ENCODE measurements at places on chromosomes 7 and 10. TPM values are rescaled to one million over a fixed set of nuclear protein-coding genes. Genes with fewer than 3 reads are reported as not detected.

ZNF107 gene
- total RNA-seq: 1.2 TPM

RADIL gene
- 2.3 TPM for total RNA-seq

STEAP4 gene
- 31.4 TPM for total RNA-seq

CTAGE4 gene
- not detected for total RNA-seq

DNA sequence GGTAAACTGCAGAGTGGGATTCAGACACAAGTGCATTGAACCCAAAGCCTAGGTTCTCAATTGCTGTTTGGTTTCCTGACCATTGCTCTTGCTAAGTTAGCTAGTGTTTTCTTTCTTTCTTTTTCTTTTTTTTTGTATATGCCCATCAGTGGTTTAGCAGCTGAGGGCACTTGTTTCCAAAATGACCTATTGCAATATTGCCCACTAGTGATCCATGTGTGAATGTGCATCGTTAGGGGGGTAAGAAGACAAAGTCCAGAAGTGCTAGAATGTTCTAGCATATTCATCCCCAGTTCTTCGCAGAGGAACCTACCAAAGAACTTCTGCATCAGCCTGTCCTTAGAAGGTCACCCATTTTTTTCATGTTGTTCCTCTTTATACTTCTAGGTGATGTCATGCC, 252.8 kb upstream of the GPR26 start:
- no peaks in the 10 kb centered on the region for H3K4me1 ChIP-seq
- no peak for DNase-seq
- no peaks in the 10 kb centered on the region for H3K27me3 ChIP-seq
- no peak overlapping the region for H3K27ac ChIP-seq

- no peaks in the 10 kb centered on the region for H3K4me1 ChIP-seq
- H3K36me3 ChIP-seq: no peaks in the 10 kb centered on the region
- no peak for DNase-seq
These were observed 121.3 kb downstream of the MYL10 start for GRCh38 chr7:101507791-101508252.

DNA sequence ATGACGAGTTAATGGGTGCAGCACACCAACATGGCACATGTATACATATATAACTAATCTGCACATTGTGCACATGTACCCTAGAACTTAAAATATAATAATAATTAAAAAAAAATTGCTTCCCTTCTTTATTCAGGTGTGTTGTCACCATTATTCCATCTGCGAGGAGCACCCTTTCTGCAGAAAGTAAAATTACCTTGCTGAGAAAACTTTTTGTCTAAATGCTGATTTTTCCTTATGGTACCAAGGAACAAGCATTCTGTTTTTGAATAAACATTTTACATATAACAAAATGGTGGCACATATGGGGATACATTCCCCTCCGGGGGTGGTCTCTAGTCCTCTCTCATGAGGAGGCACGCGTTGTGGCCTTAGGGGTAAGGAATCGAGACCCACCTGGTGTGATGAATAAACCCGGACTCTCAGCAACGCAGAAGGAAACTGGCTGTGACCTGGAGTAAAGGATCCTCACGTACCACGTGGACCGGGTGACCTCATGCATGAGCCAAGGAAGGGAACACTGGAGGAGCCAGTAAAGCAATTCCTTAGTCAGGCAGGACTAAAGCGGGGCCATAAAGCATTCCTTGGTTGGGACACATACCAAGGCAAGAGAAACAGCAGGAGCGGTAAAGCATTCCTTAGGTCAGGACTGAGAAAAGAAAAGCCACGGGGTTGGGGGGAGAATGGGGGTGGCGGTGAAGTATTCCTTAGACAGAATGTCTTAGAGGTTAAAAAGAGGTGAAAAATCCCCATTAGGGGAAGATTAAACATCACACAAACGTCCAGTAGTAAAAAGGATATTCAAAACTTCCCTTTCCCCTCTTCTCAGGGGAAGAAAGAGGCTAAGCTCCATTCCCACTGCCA, 20.8 kb upstream of the OPTN start:
- no peak overlapping the region for H3K4me3 ChIP-seq
- H3K27me3 ChIP-seq: peaks cover 12% of the 10 kb centered on the region
- H3K36me3 ChIP-seq: no peaks in the 10 kb centered on the region

DNA sequence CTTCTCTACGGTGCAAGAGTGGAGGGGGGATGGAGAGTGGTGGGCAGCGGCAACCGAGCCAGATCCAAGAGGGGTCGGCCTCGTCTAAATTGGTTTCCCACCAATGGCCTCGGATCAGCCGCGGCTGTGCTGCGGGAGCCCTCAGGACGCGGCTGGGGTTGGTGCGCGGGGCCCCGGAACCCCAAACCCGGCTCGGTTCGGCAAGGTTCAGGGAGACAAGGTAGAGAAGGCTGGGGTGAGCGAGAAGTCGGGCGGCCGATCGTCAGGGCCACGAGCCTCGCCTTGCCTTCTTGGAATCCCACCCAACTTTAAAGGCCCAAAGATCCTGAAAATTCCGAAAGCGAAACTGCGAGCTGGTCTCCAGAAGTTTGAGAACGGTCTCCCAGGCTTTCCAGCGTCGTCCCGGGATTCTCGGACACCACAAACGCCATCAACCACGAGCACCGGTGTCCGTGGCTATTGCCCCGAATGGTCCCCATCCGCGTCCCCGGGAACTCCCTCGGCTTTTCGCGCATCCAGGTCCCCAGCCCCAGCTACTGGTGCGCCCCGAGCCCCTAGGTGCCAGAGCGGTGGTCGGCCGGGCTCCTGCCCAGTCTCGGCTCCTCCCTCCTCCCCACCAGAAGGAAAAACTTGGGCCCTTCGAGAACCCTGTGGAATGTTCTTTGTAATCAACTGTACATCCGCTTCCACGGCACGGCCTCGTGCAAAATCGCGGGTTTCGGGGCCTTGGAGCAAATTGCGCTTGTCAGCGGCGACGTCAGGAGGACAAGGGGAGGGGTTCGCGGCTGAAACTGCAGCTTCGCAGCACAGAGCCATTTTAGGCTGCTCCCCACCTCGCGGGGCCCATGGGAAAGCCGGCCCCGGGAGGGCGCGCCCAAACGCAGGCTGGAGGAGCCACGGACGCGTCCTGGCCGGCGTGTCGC, 3.2 kb downstream of the SFMBT2 start:
- H3K27ac ChIP-seq: peak overlapping the region; percentile 81
- no peaks in the 10 kb centered on the region for H3K27me3 ChIP-seq
- H3K4me1 ChIP-seq: peaks cover 27% of the 10 kb centered on the region
- DNase-seq: peak; percentile 73

GRCh38 chr7:36875794-36876193, 151.5 kb upstream of the AOAH start:
- no peaks in the 10 kb centered on the region for H3K36me3 ChIP-seq
- no peak for DNase-seq
- no peaks in the 10 kb centered on the region for H3K4me1 ChIP-seq
- H3K4me3 ChIP-seq: no peak overlapping the region

DNA sequence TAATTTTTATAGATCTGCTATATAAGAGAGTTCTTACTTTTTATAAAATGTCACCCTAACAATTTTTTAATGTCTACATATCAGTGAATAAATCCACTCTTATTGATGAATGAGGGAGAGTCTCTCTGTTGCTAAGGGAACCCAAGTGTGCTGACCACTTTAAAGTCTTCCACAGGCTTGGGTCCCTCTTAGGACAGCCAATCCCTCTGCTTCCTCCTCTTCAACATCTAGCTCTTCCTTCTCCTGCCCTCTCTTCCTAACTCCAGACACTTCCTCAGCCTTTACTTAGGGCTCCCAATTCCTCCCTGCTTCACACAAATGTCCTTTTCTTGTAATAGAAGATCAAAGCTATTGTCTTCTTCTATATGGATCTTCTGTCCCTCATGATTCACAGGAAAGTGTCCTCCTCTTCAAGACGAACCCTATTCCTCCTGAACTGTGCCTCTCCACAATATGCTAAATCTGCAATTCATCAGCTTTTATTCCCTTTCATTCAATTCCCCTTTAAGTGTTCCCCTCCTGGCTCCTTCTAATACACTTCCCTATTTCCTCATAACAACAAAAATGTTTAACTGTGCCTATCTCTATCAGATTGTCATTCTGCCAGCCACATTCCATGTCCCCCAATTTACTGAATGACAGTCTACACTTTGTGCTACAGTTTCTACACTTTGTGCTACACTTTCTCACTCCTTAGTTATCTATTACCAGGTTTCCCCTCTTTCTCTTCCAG, 37.7 kb downstream of the CDK6 start:
- H3K27ac ChIP-seq: no peak overlapping the region
- H3K4me1 ChIP-seq: no peaks in the 10 kb centered on the region
- no peaks in the 10 kb centered on the region for H3K36me3 ChIP-seq
- DNase-seq: no peak

DNA sequence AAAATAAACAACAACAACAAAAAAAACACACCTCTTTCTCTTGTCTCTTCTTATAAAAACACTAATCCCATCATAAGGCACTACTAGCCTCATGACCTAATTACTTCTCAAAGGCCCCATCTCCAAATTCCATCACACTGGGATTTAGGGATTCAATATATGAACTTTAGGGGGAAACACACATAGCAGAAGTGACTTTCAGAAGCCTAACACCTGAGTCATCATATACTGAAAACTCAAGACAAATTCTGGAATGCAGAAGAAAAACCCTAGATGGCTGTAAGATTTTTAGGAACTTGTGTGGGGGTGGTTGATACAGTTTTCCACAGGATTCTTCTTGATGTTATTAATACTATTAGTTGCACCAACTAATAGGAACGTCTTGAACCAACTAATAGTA, 33.7 kb upstream of the CSTF2T start:
- H3K4me3 ChIP-seq: no peak overlapping the region
- H3K27me3 ChIP-seq: no peaks in the 10 kb centered on the region
- no peak for DNase-seq
- H3K36me3 ChIP-seq: no peaks in the 10 kb centered on the region

DNA sequence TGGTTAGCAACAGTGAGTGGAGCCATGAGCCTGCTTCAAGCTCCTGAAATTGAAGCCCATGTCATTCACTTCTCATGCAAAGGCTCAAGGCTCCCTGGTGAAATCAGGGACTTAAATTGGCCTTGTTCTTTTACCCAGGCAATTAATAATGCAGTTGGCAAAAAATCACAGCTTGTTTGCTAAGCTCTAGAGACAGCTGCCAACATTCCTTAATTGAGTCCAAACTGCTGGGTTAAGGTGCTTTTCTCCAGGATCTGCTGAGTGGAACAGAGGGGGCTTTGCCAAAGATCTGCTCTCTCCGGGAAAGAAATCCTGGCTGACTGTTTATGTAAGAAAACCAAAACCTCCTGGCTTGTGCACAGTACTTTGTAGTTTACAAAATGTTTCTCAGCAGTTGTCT, 257.6 kb upstream of the GHITM start:
- no peaks in the 10 kb centered on the region for H3K36me3 ChIP-seq
- H3K27ac ChIP-seq: no peak overlapping the region
- no peaks in the 10 kb centered on the region for H3K4me1 ChIP-seq
- no peak overlapping the region for H3K4me3 ChIP-seq

DNA sequence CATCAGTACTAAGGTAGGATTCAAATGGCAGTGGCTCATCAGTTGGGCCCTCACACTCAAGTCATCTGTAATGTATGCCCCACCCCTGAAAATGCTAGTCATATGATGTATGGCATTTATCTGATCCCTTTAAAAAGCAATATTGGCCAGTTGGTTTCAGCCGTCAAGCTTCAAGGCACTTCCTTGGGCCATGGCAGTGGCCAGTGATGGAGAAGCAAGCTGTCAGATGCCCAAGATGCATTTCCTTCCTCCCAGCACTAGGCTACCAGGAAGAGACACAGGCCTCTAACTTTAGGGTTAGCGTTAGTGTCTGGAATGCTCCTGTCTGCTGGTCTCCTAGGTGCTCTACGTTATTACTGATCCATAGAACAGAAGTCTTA, 64.1 kb downstream of the PIK3AP1 start:
- no peak for DNase-seq
- no peaks in the 10 kb centered on the region for H3K27me3 ChIP-seq
- H3K36me3 ChIP-seq: no peaks in the 10 kb centered on the region
- H3K4me1 ChIP-seq: peaks cover 9% of the 10 kb centered on the region

GRCh38 chr10:94219829-94220228, 142.9 kb downstream of the NOC3L start:
- H3K4me3 ChIP-seq: no peak overlapping the region
- H3K27me3 ChIP-seq: no peaks in the 10 kb centered on the region
- no peak overlapping the region for H3K27ac ChIP-seq

GRCh38 chr7:122887198-122887597, 938 bp upstream of the CADPS2 start:
- peak overlapping the region; percentile 85 for H3K4me3 ChIP-seq
- peaks cover 32% of the 10 kb centered on the region for H3K27me3 ChIP-seq
- DNase-seq: peak; percentile 61
- peaks cover 4% of the 10 kb centered on the region for H3K4me1 ChIP-seq

DNA sequence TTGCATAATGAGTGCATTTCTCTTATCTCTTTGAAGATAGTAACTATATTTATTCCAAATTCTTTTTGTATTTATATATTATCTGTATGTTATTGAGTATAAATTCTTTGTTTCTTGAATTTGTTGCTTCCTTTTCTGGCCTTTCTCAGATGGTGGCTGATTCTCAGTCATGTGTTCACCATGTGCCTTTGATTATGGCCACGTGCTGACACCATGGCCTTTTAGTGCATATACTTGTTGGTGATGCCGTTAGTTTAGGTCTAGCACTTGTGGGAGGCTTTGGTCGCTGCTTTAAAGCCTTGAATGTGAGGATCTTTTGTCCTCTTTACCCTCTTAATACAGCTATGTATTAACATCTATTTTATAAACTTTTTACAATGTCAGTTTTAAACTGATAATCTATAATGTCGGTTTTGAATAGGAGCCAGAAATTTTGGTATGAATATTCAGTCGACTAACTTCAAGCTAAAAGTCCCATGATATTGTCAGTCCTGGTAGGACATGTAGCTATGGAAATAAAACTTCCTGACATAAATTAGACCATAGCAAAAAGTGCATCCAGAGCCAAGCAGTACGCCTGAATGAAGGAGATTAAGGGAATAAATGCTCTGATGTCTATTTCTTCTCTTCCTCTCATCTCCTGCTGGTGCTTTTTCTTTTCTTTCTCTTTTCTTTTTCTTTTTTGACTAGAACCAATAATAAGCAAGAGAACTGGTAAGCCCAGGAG, 130.3 kb downstream of the GNAI1 start:
- no peak for DNase-seq
- H3K4me1 ChIP-seq: no peaks in the 10 kb centered on the region
- no peak overlapping the region for H3K27ac ChIP-seq
- H3K4me3 ChIP-seq: no peak overlapping the region
- H3K27me3 ChIP-seq: no peaks in the 10 kb centered on the region
- no peaks in the 10 kb centered on the region for H3K36me3 ChIP-seq

- no peaks in the 10 kb centered on the region for H3K27me3 ChIP-seq
- no peak overlapping the region for H3K27ac ChIP-seq
- DNase-seq: peak; percentile 67
- peak overlapping the region; percentile 66 for H3K4me3 ChIP-seq
- H3K4me1 ChIP-seq: peaks cover 3% of the 10 kb centered on the region
These were observed 29.4 kb upstream of the JAKMIP3 start for GRCh38 chr10:132036153-132036886.

DNA sequence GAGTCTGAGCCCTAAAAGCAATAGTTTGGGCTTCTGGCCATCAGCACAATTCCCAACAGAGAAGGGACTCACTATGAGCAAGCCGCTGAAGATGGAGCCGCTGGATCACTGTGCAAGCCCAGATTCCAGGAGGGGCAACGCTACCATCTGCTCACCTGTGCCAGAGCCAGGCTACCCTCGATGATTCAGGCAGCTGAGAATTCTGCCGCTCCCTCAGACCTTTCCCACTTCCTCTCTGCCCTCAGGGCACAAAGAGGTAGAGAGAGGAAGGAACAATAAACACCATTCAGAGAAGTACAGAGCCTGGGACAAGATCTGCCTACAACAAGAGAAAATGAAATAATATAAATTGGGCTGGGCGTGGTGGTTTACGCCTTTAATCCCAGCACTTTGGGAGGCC, 98.1 kb downstream of the MYOF start:
- no peaks in the 10 kb centered on the region for H3K4me1 ChIP-seq
- H3K4me3 ChIP-seq: no peak overlapping the region
- H3K36me3 ChIP-seq: no peaks in the 10 kb centered on the region
- no peak for DNase-seq
- H3K27me3 ChIP-seq: no peaks in the 10 kb centered on the region

Data from psoas muscle (tissue), 8 donors.